MG63 (cell line): ENCODE measurements at places on chromosomes 7 and 10. TPM values are rescaled to one million over a fixed set of nuclear protein-coding genes. Genes with fewer than 3 reads are reported as not detected.

Gene SPDYE1
- total RNA-seq = not detected in 2 replicates

Gene PDK4
- total RNA-seq = 0.33 and 0.84 TPM in 2 replicates

Gene NRG3
- total RNA-seq = not detected in 2 replicates

Gene ACADSB
- 3.0 and 5.7 TPM in 2 replicates for total RNA-seq

Gene HOXA11
- 3.2 and 3.7 TPM in 2 replicates for total RNA-seq

Gene ZC3HAV1L
- 3.5 and 4.3 TPM in 2 replicates for total RNA-seq

Gene FAM25A
- 12.0 TPM in 1 of 2 replicates, not detected in the other for total RNA-seq

Gene TMEM236
- total RNA-seq = not detected in 2 replicates

Gene HOXA7
- total RNA-seq = 0.95 and 1.7 TPM in 2 replicates

Gene PHKG1
- total RNA-seq = 5.5 TPM in 1 of 2 replicates, not detected in the other

Gene MMP21
- not detected in 2 replicates for total RNA-seq

Gene PSMG3
- total RNA-seq = 37.9 and 95.1 TPM in 2 replicates

Gene OR2A5
- not detected in 2 replicates for total RNA-seq

Gene SCIN
- not detected in 2 replicates for total RNA-seq

Gene KCNIP2
- total RNA-seq = not detected in 2 replicates

Gene TSPAN12
- total RNA-seq = 3.1 TPM in 1 of 2 replicates, not detected in the other

Gene TDRD1
- total RNA-seq = not detected in 2 replicates

Gene PRKCQ
- total RNA-seq = 0.05 and 0.16 TPM in 2 replicates

Gene TRIM74
- total RNA-seq = not detected in 2 replicates

Gene PNLIPRP2
- not detected in 2 replicates for total RNA-seq

Gene SPDYE3
- not detected in 2 replicates for total RNA-seq

Gene INPP5A
- total RNA-seq = 7.6 and 17.6 TPM in 2 replicates

Gene ZNF727
- total RNA-seq = not detected in 2 replicates

Gene AFAP1L2
- 3.4 and 3.8 TPM in 2 replicates for total RNA-seq

Gene CDC14C
- total RNA-seq = 0.12 TPM in 1 of 2 replicates, not detected in the other

Gene ZNF789
- total RNA-seq = 4.2 and 5.0 TPM in 2 replicates

Gene CUX1
- total RNA-seq = 3.7 and 7.1 TPM in 2 replicates

Gene SPDYE2B
- total RNA-seq = not detected in 2 replicates

Gene NUTM2B
- total RNA-seq = 0.92 TPM in 1 of 2 replicates, not detected in the other

Gene NYAP1
- total RNA-seq = not detected in 2 replicates

Gene CDK5
- 11.0 and 21.7 TPM in 2 replicates for total RNA-seq

Gene GRM8
- not detected in 2 replicates for total RNA-seq

Gene ZNF488
- total RNA-seq = 0.07 TPM in 1 of 2 replicates, not detected in the other

Gene PPP1R17
- not detected in 2 replicates for total RNA-seq

Gene MMD2
- total RNA-seq = not detected in 2 replicates

Gene GPR22
- total RNA-seq = not detected in 2 replicates

Gene DTX2
- 1.2 and 8.0 TPM in 2 replicates for total RNA-seq

Gene ZNF467
- not detected in 2 replicates for total RNA-seq

Gene POLR2J3
- total RNA-seq = 2.2 and 7.1 TPM in 2 replicates

Gene ZPBP
- total RNA-seq = not detected in 2 replicates

Gene INSYN2A
- total RNA-seq = not detected in 2 replicates

Gene CPXM2
- total RNA-seq = 0.52 and 0.92 TPM in 2 replicates

Gene EN2
- total RNA-seq = 1.6 and 1.7 TPM in 2 replicates

Gene RAPGEF5
- total RNA-seq = 0.30 and 1.2 TPM in 2 replicates

Gene GIMAP1
- total RNA-seq = not detected in 2 replicates

Gene CYP3A7
- not detected in 2 replicates for total RNA-seq

Gene TBC1D12
- 7.2 TPM in 2 replicates for total RNA-seq

Gene LIPM
- total RNA-seq = not detected in 2 replicates

Gene PIK3CG
- total RNA-seq = not detected in 2 replicates

Gene DRGX
- 0.07 and 0.10 TPM in 2 replicates for total RNA-seq

Gene IFIT2
- total RNA-seq = 14.3 and 18.7 TPM in 2 replicates

Gene GBX1
- total RNA-seq = not detected in 2 replicates

Gene ZNHIT1
- total RNA-seq = 42.4 and 64.6 TPM in 2 replicates

Gene VIPR2
- total RNA-seq = not detected in 2 replicates

Gene HOXA9
- total RNA-seq = 25.4 and 29.9 TPM in 2 replicates
